Left hindlimb (tissue), 1 donor: ENCODE measurements at places on chromosomes 1 and 21.

GRCh38 chr1:70061231-70061630, 144.1 kb downstream of the LRRC40 start:
- no peak for DNase-seq

DNA sequence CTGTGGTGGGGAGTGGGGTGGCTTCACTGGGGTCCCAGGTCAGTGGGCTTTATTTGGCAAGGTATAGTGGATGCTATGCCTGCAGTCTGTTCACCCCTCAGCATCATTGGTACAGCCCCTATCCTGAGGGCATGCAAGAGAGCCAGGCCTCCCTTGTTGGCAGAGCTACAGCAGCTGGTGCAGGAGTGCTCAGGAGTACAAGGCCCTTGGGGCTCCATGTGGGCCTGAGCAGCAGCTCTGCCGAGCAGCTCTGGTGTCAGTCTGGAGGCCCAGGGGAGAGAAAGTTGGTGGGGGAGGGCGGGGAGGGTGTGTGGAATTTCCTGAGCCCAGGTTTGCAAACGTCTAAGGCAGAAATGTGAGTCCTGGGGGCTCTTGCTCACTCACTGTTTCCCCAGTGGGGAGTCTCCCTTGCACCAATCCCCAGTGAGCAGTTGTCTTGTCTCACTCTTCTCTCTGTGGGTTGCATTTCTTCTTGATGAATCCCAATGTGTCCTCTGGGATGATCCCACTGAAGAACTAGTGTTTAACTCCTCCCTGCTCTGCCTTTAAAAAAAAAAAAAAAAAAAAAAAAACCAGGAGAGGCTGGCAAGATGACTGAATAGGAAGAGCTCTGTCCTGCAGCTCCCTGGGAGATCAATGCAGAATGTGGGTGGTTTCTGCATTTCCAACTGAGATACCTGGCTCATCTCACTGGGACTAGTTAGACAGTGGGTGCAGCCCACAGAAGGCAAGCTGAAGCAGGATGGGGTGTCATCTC, 39.5 kb upstream of the CYP4X1 start:
- no peak for DNase-seq

GRCh38 chr1:230220478-230220877, 153.4 kb downstream of the GALNT2 start:
- DNase-seq: no peak

GRCh38 chr1:1144122-1144842, 28.4 kb upstream of the C1orf159 start:
- DNase-seq: no peak

GRCh38 chr1:23801338-23801748, 789 bp upstream of the GALE start:
- DNase-seq: no peak

DNA sequence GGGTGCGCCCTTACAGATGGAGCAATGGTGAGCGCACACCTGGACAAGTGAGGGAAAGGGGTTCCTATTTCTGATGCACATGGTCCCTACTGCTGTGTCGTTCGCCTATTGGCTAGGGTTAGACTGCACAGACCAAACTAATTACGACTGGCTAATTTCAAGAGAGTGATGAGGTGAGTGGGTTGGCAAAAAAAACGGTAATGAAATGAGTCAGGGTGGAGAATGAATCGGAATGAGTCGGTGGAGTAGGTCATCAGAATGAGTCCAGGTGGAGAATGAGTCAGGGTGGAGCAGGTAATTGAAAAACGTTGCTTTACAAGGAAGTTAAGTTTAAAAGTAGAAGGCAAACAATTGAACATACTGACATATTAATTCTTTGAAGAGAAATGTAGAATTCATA, 79.8 kb downstream of the WDR4 start:
- DNase-seq: no peak
